ENCODE measurements at places on chromosomes 6 and 20. TPM values are rescaled to one million over a fixed set of nuclear protein-coding genes. Genes with fewer than 3 reads are reported as not detected.

The HEBP2 gene
- total RNA-seq: 21.5 TPM

The TRERF1 gene
- 4.1 TPM for total RNA-seq

The HLA-F gene
- 5.4 TPM for total RNA-seq

The C6orf132 gene
- 1.2 TPM for total RNA-seq

The ATP6V1G2 gene
- total RNA-seq: 4.1 TPM

The PMEPA1 gene
- total RNA-seq: 1.0 TPM

The PRND gene
- total RNA-seq: not detected

The DZANK1 gene
- 0.83 TPM for total RNA-seq

The POM121L2 gene
- not detected for total RNA-seq

The DSE gene
- 106 TPM for total RNA-seq

The NCOA6 gene
- 5.9 TPM for total RNA-seq

The ZBTB24 gene
- total RNA-seq: 8.0 TPM

The AIF1 gene
- total RNA-seq: not detected

The PKIB gene
- 1.3 TPM for total RNA-seq

The FRK gene
- total RNA-seq: 0.33 TPM

The PGC gene
- not detected for total RNA-seq

The TENT5A gene
- 24.9 TPM for total RNA-seq

The FERMT1 gene
- total RNA-seq: 3.3 TPM

The ADAT2 gene
- 4.1 TPM for total RNA-seq

The HDGFL1 gene
- total RNA-seq: not detected

The TUBB1 gene
- under 0.01 TPM for total RNA-seq

The MATN4 gene
- total RNA-seq: under 0.01 TPM

The RAMACL gene
- 2.3 TPM for total RNA-seq

The TRIM10 gene
- total RNA-seq: not detected

The SLC29A1 gene
- 13.4 TPM for total RNA-seq

The LAMA2 gene
- 67.5 TPM for total RNA-seq

The WFDC6 gene
- not detected for total RNA-seq

The KCNB1 gene
- total RNA-seq: under 0.01 TPM

The OR2H1 gene
- total RNA-seq: not detected

The PPP1R10 gene
- total RNA-seq: 18.2 TPM

The NKX2-4 gene
- not detected for total RNA-seq

The TRMT6 gene
- 7.2 TPM for total RNA-seq

The STMND1 gene
- total RNA-seq: not detected

The SNX9 gene
- 120 TPM for total RNA-seq

The ADAM33 gene
- total RNA-seq: 37.2 TPM

The MROH8 gene
- 1.2 TPM for total RNA-seq

The SEC63 gene
- 34.2 TPM for total RNA-seq

The TP53INP2 gene
- total RNA-seq: 6.4 TPM

The E2F1 gene
- 2.1 TPM for total RNA-seq

The FOXA2 gene
- total RNA-seq: not detected

The SPATA25 gene
- total RNA-seq: 3.6 TPM

The DNAH8 gene
- total RNA-seq: under 0.01 TPM

The LTB gene
- not detected for total RNA-seq

The HRH3 gene
- not detected for total RNA-seq

The HTR1E gene
- total RNA-seq: not detected

The LAMA5 gene
- 81.6 TPM for total RNA-seq

The FGD2 gene
- not detected for total RNA-seq

The HLA-DMB gene
- total RNA-seq: 0.83 TPM

The EFCAB8 gene
- under 0.01 TPM for total RNA-seq

The SERPINB6 gene
- 83.9 TPM for total RNA-seq

The TMEM217 gene
- total RNA-seq: 4.0 TPM

The KHDC1 gene
- total RNA-seq: 5.1 TPM

The CDSN gene
- not detected for total RNA-seq

The THEMIS gene
- not detected for total RNA-seq

The MAPK13 gene
- 7.6 TPM for total RNA-seq

The RBM38 gene
- total RNA-seq: 7.9 TPM

The PTGIS gene
- total RNA-seq: 79.1 TPM
